ENCODE measurements at places on chromosomes 6 and 20.

- DNase-seq = no peak
These were observed 338.8 kb downstream of the HAO1 start for GRCh38 chr20:7601431-7601830.

GRCh38 chr20:41630846-41631245 lies 12.7 kb upstream of the CHD6 start:
- DNase-seq = no peak

GRCh38 chr20:58982406-58983114 lies 1.5 kb downstream of the NELFCD start:
- no peak for DNase-seq

DNA sequence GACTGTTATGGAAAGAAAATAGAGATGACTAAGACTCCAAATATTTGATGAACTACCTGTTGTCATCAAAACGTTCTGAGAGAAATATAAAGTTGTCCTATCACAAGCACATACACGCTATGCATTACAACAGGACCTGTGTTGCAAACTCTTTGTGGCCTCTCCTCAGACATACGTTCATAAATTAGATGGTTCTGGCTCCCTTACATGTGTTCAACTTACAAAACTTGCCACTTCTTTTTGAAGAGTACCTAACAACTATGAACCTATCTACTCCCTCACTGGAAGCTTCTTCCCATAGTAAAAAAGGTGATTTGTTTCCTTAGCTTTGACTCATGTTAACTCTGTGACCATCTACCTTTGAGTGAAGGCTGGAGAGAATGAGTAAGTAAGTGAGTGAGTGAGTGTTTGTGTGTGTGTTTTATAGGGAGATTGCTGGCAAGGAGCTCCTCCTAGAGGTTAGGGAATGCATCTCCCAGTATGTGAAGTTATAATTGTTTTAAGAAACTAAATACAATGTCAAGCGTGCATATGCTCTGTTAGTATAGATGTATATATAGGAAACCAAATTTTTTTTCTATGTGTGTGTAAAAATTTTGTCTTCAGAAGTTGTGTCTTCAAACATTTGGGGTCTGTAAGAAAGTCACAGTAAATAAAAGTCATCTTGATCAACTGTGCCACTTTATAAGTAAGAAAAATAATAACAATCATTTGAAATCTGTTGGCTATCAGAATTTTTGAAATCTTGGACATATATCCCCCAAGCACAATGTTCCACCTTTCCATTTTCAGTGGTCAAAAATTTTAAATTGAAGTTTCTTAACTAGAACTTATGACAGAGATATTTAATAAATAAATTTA lies 1211.1 kb upstream of the GJE1 start:
- DNase-seq = no peak

DNA sequence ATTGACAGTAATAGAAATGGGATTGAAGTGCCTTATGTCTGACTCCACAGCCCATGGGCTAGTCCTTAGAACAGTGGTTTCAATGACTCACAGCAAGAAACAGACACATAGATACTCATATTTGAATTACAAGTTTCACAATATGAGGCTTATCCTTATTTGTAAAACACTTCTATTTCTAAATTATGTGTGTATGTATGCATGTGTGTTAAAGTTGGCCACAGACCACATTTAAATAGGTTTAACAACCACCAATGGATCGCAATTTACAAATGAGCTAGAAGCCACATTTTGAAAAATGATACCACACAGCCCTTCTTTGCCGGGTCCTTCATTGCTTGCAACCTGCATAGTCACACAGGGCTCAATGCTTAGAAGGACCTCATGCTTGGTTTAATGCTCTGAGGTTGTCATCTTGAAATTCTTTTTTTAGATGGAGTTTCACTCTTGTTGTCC lies 157.8 kb upstream of the PREP start:
- DNase-seq = no peak

Data from NCI-H1436 (cell line).